Stimulated activated CD8-positive, alpha-beta memory T cell treated with anti-CD3 and anti-CD28 coated beads, Interleukin-7, amount 100 ng/mL, for 1 hour (primary cell): ENCODE measurements at places on chromosomes 16 and 17.

GRCh38 chr17:42389135-42389417 lies 834 bp upstream of the STAT3 start:
- no peak for DNase-seq

DNA sequence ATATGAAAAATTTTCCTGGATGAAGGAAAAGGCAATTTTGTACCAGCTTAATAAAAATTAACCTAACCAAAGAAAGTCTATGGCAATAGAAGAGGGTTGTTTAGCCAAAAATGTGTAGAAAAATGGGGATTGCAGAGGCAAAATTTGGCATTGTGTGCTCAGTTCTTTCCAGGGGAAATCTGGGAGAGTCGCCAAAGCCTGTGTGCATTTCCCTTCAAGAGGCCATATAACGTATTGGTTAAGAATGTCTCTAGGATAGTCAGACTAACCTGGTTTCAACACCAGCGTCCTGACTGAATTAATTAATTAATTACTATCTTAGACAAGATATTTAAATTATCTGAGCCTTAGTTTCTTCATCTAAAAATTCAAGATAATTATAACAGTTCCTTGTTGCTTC lies 44.8 kb upstream of the HLF start:
- no peak for DNase-seq

GRCh38 chr17:78933025-78933958 lies 8.1 kb upstream of the TIMP2 start:
- no peak for DNase-seq

DNA sequence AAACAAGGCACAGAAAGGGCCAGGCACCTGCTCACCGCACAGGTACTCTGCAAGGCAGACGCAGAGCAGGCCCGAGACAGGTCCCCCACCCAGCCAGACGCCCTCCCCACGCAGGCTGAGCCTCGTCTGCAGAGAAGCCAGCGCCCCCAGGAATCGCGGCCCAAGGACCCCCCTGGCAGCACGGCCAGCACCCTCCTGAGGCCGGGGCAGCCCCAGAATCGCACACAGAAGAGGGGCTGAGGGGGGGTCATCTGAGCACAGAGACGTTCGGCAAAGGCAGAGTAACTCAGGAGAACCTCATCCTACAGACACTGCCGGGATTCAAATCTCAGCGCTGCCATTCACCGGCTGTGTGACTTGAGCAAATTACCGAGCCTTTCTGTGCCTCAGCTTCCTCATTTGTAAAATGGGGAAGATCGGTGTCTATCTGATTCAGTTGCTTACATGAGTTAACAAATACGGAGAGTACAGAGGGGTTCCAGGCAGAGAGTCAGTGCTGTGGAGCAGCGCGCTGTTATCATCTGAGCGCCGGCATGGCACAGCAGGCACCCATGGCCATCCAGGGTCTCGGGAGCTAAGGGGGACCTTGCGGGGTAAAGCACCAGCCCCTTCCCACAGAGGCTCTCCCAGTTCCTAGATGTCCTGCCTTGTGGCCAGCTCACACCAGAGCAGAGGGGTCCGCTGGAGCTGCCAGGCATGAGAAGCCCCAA lies 10.4 kb downstream of the EMC6 start:
- no peak for DNase-seq

DNA sequence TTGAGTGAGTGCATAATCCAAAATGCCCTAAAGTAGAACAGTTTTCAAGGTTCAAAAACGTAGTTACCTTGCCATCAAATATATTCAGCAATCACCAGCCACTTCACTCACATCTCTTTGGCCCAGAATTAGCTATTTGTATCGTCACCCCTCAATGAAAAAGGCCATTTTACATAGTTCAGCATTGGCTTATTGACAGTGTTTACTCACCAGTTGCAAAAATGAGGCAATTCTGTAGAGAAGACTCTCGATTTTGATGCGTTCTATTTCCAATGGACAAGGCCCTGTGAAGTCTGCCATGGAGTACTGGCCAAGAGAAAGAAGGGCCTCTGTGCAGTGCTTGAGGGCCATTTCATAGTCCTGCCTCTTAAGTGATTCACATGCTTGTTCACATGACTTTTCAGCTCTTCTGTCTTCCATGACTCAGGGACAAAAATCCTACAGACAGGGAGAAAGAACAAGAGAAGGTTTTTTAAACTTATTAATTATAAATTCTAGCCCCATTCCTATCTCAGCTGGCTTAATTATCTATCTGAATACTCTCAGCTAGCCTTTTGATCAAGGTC lies 26.5 kb downstream of the HELZ start:
- DNase-seq = no peak

- DNase-seq = no peak
Observed at GRCh38 chr17:8359769-8360168, 16.7 kb downstream of the KRABD2 start.

DNA sequence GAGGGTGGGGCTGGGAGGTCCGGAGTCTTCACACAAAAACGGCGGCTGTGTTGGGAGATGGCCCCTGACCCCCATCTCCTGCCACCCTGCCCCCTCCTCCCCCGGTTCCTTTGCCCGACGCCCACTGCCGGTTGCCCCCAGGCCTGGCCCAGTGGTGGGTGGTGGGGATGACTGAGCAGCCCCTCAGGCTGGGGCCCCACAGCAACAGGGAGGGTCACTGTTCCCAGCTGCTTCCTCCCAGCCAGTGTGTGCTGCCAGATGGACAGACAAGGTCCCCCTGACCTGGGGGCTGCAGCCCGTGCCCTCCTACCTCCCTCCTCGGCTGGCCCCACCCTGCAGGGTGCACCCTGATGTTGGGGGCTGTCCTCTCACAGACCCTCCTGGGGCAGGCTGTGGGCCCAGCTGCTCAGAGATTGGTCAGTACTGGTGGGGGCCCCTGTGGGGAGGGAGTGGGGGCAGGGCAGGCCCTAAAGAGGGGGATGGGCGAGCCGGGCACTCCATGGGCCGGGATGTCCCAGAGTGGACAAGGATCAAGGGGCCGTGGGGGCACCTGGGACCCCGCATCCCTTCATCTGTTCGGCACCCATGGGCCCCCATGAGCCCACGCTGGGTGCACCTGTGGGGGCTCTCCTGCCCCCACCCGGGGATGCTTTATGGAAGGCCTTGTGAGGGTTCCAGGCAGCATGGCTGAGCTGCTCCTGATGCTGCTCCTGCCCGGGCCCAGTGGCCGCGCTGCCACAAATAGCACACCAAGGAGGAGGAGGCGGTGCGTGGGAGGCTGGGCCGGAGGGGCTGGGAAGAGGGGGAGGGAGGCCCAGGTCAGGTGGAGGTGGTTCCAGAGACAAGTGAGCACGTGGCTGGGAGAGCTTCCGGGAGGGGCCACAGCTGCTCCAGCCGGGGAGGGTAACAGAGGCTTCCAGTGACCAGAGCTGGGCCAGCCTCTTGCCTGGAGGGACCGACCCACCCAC lies 5.1 kb downstream of the C1QTNF8 start:
- no peak for DNase-seq

- no peak for DNase-seq
Observed at GRCh38 chr17:8708025-8708461, 36.6 kb downstream of the CCDC42 start.

DNA sequence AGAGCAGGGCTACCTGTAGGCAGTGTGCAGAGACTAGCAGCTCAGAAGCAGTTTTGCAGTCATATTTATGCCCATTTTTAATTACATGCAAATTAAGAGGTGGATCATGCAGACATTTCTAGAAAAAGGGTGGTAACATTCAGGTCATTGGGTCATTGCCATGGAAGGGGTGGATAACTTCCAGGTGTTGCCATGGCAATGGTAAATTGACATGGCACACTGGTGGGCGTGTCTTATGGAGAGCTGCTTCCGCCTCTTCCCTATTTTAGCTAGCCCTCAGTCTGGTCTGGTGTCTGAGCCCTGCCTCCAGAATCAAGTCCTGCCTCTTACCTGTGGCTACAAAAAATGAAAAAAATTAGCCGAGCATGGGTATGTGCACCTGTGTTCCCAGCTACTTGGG lies 2.8 kb upstream of the DNAI2 start:
- no peak for DNase-seq
